ENCODE measurements at places on chromosomes 2 and 18. TPM values are rescaled to one million over a fixed set of nuclear protein-coding genes. Genes with fewer than 3 reads are reported as not detected.

Gene STON1
- 45.6 TPM for total RNA-seq

Gene SERPINB13
- not detected for total RNA-seq

DNA sequence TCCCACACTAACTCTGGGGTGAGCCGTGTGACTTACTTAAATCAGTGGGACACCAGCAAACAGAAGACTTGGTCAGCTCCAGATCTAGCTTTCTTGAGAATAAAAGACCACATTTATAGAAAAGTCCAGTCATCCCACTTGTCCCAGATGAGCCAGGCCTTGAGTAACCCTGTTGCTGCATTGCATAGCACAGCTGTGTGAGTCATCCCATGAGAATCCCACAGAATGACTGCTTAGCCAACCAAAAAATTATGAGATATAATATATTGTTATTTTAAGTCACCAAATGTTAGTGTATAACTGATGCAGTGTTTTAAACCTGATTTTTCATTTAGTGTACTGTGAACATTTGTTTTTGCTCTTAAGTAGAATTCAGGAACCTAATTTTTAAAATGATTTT lies 94.2 kb upstream of the FSHR start:
- H3K4me1 ChIP-seq: no peaks in the 10 kb centered on the region
- H3K36me3 ChIP-seq: no peaks in the 10 kb centered on the region
- H3K27ac ChIP-seq: no peak overlapping the region
- no peak overlapping the region for H3K4me3 ChIP-seq
- no peaks in the 10 kb centered on the region for H3K27me3 ChIP-seq

DNA sequence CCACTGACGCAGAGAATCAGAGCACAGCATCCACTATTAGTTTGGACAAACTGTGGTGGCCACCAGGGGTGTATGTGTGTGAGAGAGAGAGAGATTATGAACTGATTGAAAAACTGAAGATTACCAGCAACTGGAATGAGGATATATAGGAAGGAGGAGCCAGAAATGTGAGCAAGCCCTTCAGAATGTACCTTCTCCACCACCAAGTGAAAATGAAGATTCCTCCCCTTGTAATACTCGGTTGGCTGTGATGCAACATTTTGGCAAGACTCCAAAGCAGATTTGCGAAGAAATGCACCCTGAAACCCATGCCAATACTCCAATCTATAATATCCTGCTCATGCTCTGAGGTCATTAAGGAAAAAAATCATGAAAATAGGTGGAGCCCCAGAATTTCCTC lies 121.2 kb upstream of the SLC35G4 start:
- H3K27ac ChIP-seq: no peak overlapping the region
- DNase-seq: no peak
- no peaks in the 10 kb centered on the region for H3K4me1 ChIP-seq
- no peak overlapping the region for H3K4me3 ChIP-seq
- no peaks in the 10 kb centered on the region for H3K27me3 ChIP-seq

GRCh38 chr2:182870227-182870626 lies 3.8 kb upstream of the FRZB start:
- H3K4me3 ChIP-seq: no peak overlapping the region
- H3K27ac ChIP-seq: no peak overlapping the region
- H3K27me3 ChIP-seq: no peaks in the 10 kb centered on the region
- DNase-seq: no peak
- no peaks in the 10 kb centered on the region for H3K36me3 ChIP-seq

GRCh38 chr2:28997237-28997846 lies 16.2 kb downstream of the TOGARAM2 start:
- H3K36me3 ChIP-seq: no peaks in the 10 kb centered on the region
- H3K27me3 ChIP-seq: no peaks in the 10 kb centered on the region
- H3K27ac ChIP-seq: no peak overlapping the region
- no peak for DNase-seq
- H3K4me3 ChIP-seq: no peak overlapping the region

DNA sequence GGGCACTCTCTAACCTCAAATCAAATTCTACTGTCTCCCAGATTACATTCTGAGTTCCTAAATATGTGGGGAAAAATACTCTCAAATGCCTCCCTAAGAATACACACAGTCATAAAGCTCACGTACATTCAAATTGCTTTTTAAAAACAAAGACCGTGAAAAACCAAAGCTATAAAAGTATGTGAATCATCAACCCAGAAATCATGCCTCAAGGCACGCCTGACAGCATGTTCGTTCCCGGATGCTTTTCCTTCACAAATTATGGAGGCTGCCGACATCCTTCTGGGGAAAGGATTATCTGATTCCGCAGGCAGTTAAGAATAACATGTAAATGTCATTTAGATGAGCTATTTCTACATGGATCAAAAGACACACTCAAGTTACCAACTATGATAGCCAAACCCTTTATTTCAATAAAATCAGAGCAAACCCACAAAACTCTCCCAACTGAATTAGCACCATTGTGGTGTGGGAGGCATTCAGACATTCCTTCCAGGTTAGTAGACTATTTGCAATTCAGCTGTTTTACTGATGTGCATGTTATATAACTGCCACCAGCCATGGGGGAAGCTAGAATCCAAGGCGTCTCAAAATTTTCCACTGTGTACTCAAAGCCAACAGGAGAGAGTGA lies 398.2 kb upstream of the TRIB2 start:
- no peaks in the 10 kb centered on the region for H3K4me1 ChIP-seq
- H3K4me3 ChIP-seq: no peak overlapping the region
- peak; percentile 22 for DNase-seq
- peak overlapping the region; percentile 63 for H3K27ac ChIP-seq
